WERI-Rb-1 (cell line): ENCODE measurements at places on chromosomes 1 and 21.
A peak's percentile ranks its signal among the peaks of the same experiment; 100 is the strongest.

- peak; percentile 52 for DNase-seq
These were observed 292.8 kb downstream of the DISC1 start for GRCh38 chr1:231919239-231919885.

DNA sequence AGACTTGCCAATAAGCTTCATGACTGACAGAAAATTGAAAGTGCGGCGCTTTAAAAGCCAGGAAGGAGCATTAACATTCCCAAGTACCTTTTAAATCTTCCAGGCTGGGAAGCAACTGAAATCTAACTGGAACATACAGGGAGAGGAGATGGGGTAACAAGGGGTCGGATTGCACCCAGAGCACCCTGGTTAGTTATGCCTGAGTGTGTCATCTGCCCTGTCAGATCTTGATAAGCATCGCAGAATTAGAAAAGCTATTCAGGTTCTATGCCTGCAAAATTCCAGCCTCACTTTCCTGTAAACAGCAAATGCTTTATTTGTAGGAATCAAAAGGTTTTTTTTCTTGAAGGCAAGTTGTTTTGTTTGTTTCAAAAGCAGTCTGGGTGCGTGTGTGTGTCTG, 58.5 kb downstream of the SERBP1 start:
- DNase-seq, result no peak

DNA sequence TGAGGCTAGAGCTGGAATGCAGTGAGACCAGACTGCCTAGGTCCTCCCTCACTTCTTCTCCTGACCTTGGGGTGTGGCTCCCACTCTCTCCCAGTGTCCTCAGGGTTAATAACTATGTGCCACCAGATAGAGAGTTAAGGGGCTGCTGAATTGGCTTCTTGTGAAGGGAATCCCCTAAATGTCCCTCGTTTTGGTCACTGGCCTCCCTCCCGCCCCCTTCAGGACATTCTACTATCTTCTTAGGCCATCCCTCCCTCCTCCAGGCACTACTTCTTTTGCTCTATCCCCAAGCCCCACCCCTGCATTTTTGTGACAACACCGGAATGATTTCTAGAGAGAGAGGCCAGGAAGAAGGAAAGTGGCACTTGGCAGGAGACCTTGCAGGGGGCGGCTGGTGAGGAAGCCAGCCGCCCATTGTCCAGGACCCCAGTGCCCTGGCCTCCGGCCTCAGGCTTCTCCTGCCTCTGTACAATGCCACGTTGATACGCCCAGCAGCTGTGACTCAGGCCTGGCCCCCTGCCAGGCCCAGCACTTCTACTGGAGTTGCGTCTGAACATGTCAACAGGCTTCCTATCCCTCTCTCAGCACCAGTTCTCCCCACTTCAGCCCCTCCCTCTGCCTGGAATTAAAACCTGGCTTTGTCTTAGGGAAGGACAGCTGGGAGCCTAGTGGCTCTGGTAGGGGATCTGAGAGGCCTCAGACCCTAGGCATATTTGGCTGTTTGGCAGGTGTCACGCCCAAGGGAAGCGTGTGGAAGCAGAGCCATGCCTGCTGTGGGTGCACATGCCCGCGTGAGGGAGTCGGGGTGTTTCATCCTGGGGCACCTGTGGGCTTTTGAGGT, 9.1 kb downstream of the LMNA start:
- DNase-seq, result peak; percentile 99

DNA sequence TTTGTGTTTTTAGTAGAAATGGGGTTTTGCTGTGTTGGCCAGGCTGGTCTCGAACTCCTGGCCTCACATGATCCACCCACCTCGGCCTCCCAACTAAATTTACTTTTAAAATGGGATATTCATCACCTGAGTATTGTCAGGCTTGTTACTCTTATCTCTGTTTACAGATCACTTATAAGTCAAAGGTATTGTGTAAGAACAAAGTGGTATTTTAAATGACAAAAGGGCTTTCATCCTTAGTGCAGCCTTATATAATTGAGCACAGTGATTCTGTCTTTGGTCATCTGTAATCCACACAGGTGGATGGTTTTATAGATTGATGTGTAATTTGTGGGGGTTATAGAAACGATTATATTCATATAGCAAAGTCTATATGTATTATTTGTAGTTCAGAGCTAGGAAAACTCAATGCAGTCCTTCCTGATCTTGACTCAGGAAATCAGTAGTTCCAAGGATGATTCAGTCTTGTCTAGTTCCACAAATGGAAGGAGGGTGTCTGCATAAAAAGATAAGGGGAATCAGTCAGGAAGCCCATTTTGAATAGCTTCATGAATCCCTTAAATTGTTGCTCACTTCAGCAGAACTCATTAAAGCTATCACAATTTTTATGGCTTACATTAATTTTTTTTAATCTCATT, 34.6 kb downstream of the STXBP3 start:
- DNase-seq, result no peak

DNA sequence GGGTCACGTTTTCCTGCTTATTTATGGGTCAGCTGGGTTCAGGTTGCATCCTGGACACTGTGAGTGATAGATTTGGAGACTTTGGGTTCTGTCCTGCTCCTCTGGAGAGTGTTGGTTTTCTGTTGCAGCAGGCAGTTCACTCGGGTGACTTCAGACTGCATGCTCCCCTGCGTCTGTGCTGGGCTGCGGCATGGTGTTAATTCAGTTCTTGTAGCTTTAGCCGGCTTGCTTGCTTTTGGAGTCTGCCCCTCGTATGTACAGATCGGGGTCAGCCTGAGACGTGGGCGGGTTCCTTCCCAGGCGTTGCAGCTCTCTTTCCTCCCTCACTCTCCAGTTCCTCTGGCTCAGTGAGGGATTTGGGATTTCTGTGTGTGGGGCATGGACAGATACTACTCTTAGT, 38.0 kb downstream of the PCNT start:
- no peak for DNase-seq

GRCh38 chr1:213070406-213070805, 19.4 kb downstream of the RPS6KC1 start:
- DNase-seq, result no peak
